ENCODE measurements at places on chromosomes 5 and 9.

- no peak for DNase-seq
Observed at GRCh38 chr5:172417983-172418630, 36.2 kb downstream of the SH3PXD2B start.

DNA sequence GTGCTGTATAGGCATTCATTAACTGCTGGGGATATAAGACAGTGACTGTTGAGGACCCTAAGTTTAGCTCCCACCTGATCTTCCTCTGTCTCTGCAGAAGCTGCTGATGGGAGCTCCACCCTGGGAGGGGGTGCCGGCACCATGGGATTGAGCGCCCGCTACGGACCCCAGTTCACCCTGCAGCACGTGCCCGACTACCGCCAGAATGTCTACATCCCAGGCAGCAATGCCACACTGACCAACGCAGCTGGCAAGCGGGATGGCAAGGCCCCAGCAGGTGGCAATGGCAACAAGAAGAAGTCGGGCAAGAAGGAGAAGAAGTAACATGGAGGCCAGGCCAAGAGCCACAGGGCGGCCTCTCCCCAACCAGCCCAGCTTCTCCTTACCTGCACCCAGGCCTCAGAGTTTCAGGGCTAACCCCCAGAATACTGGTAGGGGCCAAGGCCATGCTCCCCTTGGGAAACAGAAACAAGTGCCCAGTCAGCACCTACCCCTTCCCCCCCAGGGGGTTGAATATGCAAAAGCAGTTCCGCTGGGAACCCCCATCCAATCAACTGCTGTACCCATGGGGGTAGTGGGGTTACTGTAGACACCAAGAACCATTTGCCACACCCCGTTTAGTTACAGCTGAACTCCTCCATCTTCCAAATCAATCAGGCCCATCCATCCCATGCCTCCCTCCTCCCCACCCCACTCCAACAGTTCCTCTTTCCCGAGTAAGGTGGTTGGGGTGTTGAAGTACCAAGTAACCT, 22.1 kb downstream of the PCDHGC5 start:
- no peak for DNase-seq

DNA sequence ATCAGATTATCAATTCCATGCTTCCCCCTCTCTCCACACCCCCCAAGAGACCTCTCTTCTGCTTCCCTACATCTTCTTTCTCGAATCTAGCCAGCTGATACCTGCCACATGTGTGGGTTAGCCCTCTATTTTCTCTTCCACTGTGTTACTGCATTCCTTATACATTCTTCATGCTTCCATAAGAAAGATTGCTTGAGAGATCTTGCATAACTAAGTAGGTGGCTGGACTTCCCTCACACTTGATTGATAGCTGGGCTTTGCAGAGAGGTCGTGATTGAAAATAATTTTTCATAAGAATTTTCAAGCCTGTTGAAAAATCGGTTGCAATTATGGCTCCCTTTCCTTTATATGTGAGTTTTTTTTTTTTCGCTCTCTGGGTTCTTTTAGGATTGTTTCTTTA, 33.0 kb upstream of the PANK3 start:
- no peak for DNase-seq

GRCh38 chr9:106075960-106076327, 381.6 kb downstream of the TMEM38B start:
- DNase-seq, result no peak

DNA sequence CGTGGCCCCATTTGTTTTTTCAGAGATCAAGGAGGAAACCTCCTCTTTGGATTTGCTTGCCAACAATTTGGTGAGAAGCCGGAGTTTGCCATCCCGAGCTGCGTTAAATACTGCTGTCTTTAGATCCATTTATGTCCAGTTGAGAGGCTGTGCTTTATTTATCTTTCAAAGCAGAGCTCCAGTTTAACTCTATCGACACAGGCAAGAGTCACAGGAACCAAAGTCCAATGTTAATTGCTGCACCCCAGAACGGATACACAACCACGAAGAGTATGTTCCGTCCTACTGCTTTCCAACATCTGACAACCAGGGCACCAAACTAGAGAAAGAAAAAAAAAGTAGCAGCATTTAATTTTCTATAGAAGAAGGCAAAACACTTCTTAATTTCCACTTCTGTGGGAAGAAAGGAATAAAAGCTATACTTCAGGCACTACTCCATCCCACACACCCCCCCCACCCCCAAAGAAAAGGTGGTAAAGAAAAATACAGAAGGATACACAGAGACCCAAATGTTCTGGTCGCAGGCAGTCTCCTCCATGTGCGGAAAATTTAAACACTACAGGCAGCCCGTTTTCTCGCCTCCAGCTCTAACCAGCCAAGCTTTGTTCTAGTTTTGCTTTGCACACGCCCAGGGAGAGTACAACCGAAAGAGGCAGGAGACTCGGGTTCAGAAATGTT, 1.1 kb downstream of the FEM1C start:
- DNase-seq, result peak; percentile 13

DNA sequence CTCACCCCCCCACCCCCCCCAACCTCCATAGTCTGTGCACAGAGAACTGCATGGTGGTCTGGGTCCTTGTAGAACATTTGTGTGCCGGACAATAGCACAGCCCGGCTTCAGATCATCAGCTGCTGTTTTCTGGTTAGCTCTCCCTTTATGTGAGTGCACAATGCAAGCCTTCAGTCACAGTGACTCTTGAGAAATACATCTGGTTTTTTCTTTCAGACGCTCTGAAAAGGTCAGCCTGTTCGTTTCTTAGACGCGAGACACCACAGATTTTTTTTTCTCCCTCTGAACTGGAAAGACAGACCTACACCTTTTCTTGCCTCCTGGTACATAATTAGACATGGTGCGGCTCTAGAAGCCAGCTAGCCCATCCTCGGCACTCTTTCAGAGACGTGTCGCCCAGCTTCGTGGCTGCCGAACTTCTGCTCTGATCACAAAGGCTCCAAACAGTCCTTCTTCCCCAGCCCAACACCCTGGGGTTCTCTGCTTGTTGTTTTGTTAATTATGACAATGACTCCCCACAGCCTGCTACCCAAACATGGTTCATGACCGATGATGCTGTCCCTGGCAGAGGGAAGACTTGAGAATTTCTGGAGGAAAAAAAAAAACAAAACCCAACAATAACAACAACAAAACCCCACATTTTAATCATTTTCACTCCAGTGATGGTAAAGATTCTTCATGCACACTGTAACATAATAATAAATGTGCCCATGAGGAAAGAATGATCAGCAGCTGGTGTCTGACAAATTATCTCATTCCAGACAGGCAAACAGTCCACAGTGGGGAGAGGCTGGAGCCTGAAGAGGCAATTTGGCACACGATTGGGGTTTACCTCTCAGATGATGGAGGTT, 241.4 kb upstream of the ZNF462 start:
- DNase-seq, result no peak

- no peak for DNase-seq
Observed at GRCh38 chr5:174482607-174483024, 241.8 kb upstream of the MSX2 start.

- DNase-seq, result no peak
Observed at GRCh38 chr9:27210588-27210987, 86.4 kb downstream of the EQTN start.

DNA sequence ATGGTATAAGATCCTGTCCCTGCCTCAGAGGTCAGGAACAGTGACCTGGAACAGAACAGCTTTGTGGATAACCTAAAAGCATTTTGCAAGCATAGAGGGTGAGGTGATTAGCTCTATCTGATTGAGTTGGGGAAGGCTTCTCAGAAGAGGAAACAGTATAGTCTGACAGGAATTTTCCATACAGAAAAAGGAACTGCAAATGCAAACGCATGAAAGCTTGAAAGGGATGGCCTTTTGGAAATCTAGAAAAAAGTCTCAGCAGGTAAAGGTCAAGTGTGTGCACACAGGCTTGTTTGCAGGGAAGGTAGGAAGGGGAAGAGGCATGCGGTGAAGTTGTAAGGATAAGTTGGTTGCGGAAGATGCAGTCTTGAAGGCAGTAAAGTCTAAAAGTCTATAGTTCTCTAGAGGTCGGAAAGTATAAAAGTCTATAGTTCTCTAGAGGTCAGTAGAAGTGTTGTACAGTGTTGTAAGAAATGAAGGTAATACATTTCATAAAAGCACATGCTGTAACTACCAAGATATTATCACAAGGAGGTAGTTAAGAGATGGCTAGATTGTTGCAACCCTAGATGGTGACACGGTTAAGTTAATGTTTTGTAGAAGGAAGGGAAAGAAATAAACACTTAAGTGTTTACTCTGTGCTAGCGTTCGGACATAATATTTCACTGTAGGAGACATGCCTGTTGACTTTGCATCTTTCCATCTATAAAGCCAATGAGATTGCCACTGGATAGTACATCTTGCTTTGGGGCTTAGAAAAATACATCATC, 16.7 kb upstream of the HSPB3 start:
- DNase-seq, result no peak

- DNase-seq, result no peak
Observed at GRCh38 chr5:148781766-148782165, 44.6 kb upstream of the ADRB2 start.

GRCh38 chr5:36596756-36597155, 9.7 kb upstream of the SLC1A3 start:
- no peak for DNase-seq

DNA sequence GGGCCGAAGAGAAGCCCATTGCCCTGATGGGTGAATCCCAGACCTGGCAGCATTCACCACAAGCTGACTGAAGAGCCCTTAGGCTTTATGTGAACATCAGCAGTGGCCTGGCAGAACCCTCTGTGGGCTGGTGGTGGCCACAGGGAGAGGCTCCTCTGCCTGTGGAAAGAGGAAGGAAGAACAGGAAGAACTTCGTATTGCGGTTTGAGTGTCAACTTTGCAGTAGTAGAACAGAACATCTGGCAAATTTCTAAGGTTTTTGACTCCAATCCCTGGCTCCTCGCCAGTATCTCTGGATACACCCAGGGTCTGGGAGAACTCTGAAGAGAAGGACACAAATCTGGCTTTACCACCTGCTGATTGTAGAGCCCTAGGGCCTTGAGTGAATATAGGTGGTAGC, 356.4 kb upstream of the GRAMD2B start:
- no peak for DNase-seq

- no peak for DNase-seq
Observed at GRCh38 chr9:1400983-1401382, 350.8 kb downstream of the DMRT2 start.

- no peak for DNase-seq
Observed at GRCh38 chr5:18281947-18282581, 647.8 kb downstream of the TAF11L14 start.

DNA sequence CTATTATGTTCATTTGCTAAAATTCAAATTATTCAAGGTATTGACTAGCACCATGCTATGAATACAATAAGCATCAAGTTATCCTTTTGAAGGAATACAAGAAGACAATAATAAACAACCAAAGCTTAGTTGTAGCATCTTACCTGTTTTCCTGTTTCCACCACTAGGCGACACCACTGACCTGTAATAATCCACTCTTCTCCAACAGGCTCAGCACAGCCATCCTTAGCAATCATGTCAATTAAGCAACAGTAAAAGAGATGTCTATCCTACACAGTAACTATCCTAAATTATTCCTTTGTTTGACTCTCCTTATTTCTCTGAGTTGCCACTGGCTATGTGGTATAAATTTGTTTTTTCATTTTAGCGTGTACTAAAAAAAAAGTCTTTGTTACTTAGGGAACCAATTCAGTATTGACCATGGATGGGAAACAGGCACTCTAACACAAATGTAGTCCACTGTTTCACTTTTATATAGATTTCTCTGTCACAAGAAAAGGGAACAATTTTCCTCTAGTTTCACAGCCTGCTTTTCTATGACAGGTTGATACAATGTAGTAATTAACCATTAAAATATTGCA, 46.2 kb downstream of the PCA3 start:
- no peak for DNase-seq

DNA sequence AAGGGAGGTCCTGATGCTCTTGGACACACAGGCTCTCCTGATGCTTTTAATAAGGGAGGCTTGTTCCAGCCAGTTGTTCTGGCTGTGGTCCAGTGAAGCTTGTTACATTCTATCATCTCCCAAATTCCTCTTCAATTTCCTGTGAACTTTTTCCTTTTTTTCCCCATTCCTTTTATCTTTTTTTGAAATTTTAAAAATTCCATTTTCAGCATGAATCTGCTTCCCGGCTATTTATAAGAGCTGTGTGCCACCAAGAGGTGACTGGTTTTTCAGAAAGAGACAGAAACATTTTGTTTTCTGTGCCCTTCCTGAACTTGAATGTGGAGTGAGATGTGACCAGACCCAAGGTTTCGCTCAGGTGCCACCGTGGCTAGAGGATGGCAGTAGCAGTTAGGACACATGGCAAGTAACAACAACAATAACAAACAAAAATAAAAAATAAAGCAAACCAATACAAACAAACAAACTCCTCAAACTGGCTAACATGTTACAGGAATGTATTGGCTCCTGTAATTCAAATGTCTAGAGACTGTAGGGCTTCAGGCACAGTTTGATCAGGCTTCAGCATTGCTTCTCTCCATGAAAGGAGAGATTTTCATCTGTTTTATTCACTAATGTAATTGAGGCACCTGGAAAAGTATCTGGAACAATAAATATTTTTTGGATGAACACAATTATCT, 121.1 kb downstream of the BOD1 start:
- DNase-seq, result no peak

DNA sequence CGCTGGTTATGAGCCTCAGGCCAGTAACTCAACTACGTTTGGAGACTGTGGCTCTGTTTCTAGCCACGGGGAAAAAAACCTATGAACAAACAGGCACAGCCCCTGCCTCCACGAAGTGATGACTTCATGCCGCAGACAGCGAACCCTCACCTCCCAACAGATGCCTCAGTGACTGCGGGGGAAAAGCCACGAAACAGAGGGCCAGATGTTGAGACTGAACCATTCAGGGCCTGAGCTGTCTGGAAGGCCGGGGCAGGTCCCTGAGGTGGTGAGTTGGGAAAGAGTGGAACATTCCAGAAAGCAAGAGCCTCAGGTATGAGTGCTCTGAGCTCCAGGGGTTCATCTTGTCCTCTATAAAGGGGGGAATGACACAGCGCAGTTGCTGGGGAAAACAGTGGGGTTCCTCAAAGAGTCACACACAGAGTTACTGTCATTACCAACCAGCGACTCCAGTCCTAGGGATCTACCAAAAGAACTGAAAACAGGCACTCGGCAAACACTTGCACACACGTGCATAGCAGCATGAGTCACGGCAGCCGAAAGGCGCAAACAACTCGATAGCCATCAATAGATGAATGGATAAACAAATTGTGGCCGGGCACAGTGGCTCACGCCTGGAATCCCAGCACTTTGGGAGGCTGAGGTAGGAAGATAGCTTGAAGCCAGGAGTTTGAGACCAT, 15.3 kb downstream of the PLPP7 start:
- DNase-seq, result no peak
